ENCODE measurements at places on chromosomes 3 and 15.

DNA sequence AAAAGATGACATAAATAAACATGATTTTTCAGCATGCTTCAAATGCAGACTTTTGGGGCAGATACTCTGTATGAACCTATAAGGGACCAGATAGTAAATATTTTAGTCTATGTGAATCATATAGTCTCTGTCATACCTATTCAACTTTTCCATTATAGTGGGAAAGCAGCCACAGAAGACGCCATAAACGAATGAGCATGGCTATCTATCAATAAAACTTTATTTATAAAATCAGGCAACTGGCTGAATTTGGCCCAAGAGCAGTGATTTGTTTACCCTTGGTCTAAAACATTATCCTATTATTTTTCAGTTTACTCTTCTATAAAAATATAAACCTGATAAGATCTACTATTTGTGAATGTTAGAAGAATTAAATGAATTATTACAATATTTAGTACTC is 25.9 kb upstream of the VEPH1 start:
- no peak for DNase-seq

GRCh38 chr3:105364128-105364527 is 2.6 kb upstream of the ALCAM start:
- no peak for DNase-seq

DNA sequence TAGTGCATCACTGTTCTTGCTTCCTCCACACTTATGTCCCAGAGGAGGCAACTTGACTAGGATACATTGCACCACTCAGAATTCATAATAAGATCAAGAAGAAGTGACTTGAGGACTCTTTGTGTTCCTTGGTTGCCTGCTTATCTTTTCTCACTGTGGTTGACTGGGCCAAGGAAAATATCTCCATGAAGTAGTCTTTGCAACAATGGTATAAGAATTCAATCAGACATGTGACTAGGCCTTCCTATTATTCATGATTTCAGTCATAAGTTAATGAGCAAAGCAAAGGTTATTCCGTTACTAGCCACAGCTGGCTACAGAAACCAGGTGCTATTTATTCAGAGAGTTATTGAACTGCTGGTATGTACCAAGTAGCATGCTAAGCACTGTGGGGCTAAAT is 359.3 kb downstream of the RORA start:
- no peak for DNase-seq

- DNase-seq: no peak
Measured at GRCh38 chr3:128338536-128339330, 128.0 kb downstream of the DNAJB8 start.

GRCh38 chr15:51229907-51230330 is 108.5 kb downstream of the CYP19A1 start:
- no peak for DNase-seq

DNA sequence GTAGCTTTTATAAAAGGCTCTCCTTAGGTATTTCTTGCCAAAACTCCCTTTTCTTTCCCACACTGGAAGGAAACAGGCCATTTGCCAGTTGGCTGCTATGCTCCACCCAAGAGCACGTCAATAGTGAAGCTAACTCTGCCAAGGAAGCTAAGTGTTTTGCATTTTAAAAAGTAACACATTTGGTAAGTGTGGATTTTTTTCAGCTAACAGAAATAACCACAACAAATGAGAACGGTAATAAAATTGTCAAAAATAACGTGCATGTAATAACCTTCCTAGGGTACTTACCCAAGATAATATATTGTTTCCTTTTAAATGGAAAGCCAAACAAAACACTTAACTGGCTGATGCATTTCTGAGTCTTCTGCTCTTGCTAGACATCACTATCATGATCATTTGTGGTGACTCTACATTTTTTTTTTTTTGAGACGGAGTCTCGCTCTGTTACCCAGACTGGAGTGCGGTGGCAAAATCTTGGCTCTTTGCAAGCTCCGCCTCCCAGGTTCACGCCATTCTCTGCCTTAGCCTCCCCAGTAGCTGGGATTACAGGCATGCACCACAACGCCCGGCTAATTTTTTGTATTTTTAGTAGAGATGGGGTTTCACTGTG is 4.6 kb downstream of the DPP8 start:
- DNase-seq: no peak

DNA sequence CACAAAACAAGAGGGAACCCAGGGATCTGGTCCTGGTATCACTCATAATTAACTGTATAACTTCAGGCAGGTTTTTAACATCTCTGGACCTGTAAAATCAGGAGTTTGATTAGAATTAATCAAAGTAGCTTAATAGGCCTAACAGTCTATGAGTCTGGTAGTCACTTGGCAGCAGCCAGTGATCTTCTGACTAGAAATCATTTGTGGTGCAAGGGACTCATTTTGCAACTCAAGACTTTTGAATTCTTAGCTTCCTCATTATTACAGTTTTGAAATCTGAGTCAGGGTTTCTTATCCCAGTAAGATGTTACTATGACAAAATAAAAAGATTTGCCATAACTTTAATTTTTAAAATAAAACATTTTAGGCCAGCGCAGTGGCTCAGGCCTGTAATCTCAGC is 70.8 kb downstream of the TMCC1 start:
- no peak for DNase-seq

- DNase-seq: no peak
Measured at GRCh38 chr15:80459818-80460217, 55.6 kb downstream of the ARNT2 start.

DNA sequence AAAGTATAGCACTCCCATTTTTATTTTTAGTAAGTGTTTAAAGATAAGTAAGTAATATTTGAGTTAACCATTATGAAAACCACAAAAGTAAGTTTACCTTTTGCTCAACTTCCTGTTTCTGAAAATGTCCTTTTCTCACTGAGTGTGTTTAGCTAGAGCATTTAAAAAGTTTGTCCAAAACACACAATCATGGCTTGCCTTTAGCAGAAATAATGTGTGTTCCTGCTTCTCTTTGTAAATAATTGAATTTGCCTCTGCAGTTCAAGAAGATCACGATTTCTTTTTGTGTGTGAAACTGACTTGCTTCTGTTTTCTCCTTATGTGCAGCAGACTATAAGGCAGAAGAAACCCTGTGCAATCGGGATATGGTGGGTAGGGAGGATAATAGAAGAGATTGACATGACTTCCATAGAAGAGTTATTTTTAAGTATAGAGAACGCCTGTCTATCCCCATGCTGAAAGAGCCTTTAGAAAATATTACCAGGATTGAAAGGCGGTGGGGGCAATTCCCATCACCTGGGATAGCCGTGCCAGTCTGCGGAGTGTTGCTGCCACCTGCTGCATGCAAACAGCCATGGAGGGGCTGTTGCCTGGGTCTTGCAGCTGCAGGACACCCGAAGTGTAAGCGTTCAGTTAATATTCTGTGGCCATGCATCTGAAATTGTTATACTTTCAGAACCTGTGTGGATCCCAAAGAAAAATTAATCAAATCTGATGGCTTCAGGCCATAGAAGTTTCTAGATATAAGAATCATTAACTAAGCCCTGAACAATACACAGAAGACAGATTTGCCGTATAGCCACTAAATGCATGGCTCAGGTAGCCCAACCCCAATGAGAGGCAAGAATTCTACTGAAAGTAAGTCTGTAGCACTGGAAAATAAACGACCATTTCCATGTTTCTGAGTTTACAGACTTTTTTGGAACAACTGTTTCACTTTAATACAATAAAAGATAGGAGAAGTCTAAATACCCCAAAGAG is 2.4 kb upstream of the CD96 start:
- no peak for DNase-seq

GRCh38 chr3:4976109-4976508 is 3.1 kb upstream of the BHLHE40 start:
- DNase-seq: no peak

DNA sequence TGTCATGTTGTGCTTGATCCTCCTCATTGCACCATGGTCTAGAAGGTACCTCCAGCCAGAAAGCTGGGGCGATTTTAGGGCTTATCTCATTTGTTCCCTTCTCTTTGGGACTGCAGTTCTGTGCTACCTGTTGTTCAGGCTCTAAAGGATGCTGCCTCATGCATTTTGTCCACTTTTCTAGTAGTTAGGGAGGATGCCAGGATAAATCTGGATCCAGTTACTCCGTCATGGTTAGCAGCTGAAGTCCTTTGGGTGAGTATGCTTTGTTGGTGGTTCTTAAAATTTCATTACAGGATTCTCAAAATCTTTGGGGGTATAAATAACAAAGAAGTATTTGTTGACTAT is 8.9 kb downstream of the AKAP13 start:
- no peak for DNase-seq

DNA sequence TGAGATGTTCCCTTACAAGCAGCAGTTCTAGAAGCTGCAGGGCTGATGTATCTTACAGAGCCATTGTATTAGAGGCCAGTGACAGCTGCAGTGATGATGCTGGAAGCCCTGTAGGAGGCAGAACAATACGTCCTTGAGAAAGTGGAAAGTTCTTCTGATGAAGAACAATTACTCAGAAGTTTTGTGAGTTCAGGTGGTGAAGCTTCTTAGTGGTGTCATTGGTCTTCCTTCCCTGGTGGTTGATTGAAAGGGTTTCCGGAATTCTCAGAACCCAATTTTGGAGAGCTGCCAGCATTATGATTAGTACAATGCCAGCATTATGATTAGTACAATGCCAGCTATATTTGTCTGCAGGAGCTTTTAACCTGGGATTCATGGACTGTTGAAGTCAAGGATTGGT is 356.4 kb downstream of the MFSD1 start:
- no peak for DNase-seq

GRCh38 chr3:166986000-166986399 is 394.1 kb downstream of the ZBBX start:
- no peak for DNase-seq

DNA sequence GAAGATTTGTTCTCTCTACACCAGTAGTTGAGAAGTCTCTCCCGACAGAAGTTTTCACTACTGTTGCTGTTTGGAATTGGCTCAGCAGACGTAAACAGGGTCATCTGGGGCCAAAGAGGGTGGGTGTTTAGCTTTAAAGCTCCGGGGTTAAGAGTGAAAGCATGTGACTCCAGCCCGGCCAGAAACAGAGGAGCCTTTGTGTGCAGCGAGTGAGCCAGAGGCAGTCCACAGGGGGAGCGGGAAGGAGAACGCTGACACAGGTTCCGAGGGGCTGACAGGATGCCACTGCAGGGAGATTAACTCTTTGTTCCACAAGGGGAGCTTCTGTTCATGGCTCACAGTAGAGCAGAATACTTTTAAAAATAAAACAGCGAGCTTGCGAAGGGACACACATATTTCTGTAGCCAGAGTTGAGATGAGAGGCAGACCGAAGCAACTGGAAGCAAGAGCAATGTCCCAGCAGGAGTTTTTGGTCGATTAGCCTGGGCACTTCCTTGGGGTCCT is 26.9 kb downstream of the BMF start:
- no peak for DNase-seq

GRCh38 chr15:97867870-97868269 is 92.6 kb upstream of the ARRDC4 start:
- DNase-seq: no peak

DNA sequence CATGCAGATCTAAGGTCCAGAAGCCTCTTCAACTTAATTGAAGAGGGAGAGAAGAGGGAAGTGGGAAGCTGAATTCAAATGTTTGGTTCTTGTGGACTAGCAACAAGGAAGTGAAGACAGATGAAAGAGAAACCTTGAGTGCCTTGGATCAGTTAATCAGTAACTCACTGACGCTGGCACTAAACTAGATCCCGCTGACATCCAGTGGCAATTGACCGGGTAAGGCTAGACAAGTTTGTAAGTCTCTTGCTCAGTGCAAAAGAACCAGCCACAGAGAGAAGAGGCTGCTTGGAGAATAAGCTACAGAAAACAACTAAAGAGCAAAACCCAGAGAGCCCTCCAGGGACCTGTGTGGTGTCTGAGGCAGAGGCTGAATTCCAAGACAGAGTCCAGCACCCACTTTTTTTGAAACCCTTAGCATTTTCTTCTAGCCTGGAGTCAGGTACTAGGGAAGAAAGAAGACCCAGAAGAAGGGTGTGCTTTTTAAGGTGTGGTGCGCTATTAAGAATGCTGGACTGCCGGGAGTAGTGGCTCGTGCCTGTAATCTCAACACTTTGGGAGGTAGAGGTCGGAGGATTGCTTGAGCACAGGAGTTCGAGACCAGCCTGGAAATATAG is 6.9 kb downstream of the PLCH1 start:
- DNase-seq: no peak

DNA sequence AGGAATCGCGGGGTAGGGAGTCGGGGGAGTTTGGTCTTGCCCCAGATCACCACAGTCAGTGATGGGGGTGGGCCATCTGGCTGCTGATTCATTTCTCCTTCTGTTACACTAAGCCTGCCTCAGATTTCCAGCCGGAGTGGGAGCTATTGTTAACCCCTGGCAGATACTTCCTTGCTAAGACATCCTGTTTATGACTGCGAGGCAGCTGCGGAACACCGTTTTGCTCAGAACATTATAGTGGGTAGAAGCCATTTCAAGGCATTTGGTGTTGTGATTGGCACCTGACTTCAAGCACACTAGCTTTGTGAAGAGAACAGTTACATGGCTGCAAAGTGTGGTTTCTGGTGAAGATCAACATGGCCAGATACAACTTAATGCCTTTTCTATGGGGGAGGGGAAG is 73.8 kb downstream of the FLNB start:
- DNase-seq: no peak

- no peak for DNase-seq
Measured at GRCh38 chr3:111690242-111690641, 95.1 kb upstream of the ZBED2 start.

DNA sequence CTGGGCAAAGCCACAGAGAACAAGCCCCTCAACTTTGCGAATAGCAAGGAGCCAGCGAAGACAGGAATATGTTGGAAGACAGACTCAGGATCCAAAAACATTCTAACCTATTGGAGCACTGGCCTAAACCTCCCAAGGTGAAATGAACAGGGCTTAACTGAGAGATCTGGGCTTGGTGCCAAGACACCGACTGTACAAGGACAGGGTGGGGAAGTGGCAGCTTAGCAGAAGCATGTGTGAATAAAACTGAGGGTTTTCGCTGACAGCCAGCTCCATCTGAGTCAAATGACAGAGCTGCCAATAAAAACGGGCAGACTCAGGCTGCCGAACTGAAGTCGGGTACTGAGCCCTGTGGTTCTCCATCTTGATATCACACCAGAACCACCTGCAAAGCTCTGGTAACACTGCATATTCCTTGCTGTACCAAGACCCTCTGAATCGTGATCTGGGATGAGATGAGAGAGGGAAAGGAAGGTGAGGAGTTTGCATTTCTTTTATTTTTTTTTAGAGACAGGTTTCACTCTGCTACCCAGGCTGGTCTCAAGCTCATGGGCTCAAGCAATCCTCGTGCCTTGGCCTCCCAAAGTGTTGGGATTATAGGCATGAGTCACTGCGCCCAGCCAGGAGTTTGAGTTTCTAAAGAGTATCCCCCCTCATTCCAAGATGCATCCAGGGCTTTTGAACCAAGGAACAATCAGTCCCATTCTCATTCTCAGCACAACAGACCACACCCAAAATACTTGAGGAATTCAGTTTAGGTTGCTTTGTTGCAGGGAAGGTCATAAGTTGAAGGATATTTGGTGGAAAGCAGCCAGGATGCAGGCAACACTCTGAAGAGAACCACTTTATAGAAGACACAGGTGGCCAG is 6.0 kb upstream of the PLCB2 start:
- DNase-seq: no peak

DNA sequence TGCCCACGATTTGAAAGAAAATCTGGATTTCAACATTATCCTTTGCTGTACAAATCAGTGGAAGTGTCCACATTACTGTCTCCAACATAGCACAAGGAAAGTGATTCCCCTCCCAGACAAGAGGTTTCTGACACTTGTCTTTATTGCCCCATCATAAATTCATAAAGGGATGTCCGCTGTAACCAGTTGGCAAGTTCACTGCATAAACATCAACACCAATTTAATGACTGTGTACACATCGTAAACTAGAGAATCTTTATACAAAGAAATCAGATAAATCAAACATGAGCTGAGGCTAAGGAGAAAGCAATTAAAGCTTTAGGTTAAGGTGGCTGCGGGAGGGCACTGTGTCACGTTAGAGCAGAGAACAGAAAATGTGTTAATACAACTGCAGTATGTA is 129.8 kb downstream of the MEIS2 start:
- DNase-seq: no peak

Data from cortex of kidney (tissue), 1 donor.